A549 treated with Mapracorat at 1 μM for 4 hours (cell line): ENCODE measurements at places on chromosomes 4 and X. TPM values are rescaled to one million over a fixed set of nuclear protein-coding genes. Genes with fewer than 3 reads are reported as not detected.

NLRP2B gene
- not detected in 5 replicates for total RNA-seq

MAGEA2B gene
- 0.19 TPM in 1 of 5 replicates, not detected in the others for total RNA-seq

ZBED1 gene
- 28.9 to 35.8 TPM (median 33.5 TPM) in 5 replicates for total RNA-seq

FAM9B gene
- total RNA-seq, result not detected in 5 replicates

HOPX gene
- not detected in 5 replicates for total RNA-seq

GAR1 gene
- total RNA-seq, result 37.1 to 43.8 TPM (median 43.2 TPM) in 5 replicates

LRP2BP gene
- total RNA-seq, result 0.08 to 0.30 TPM (median 0.13 TPM) in 5 replicates

NDP gene
- total RNA-seq, result not detected in 5 replicates

VEGFC gene
- 9.7 to 12.2 TPM (median 10.5 TPM) in 5 replicates for total RNA-seq

CHIC2 gene
- 8.3 to 10.6 TPM (median 8.5 TPM) in 5 replicates for total RNA-seq

CHRDL1 gene
- total RNA-seq, result not detected in 5 replicates

IL13RA2 gene
- total RNA-seq, result 0.23 TPM in 1 of 5 replicates, not detected in the others

TCP11X2 gene
- not detected in 5 replicates for total RNA-seq

RPA4 gene
- 0.18 to 0.33 TPM (median 0.28 TPM) in 5 replicates for total RNA-seq

S100P gene
- total RNA-seq, result 54.2 to 116 TPM (median 104 TPM) in 5 replicates

SLC16A2 gene
- total RNA-seq, result 19.9 to 24.2 TPM (median 21.1 TPM) in 5 replicates

GPM6B gene
- 0.09 to 0.28 TPM (median 0.24 TPM) in 5 replicates for total RNA-seq

SYN1 gene
- 0.15 to 0.36 TPM (median 0.22 TPM) in 5 replicates for total RNA-seq
